Activated T-cell treated with anti-CD3 and anti-CD28 coated beads for 48 hours (primary cell): ENCODE measurements at places on chromosomes 7 and 10.

DNA sequence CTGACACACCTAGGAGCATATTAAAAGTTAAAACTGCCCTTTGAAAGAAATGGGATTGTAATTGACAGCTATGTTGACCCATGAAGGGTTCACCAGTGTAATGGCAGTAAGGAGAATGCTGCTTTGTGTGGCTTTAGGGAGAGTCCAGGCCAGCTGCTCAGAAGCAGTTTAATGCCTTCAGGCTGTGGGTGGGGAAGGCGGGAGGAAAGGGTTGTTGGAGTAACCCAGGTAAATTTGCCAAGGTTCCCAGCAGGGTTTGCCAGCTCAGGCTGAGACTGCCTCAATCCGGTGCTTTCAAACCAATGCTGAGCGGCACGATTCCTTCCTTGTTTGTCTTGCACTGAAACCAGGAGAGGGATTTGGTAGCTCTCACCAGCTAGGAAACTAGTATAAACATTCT lies 637.2 kb downstream of the INHBA start:
- DNase-seq = no peak

GRCh38 chr7:5363729-5364128 lies 59.9 kb downstream of the TNRC18 start:
- DNase-seq = no peak

GRCh38 chr7:131183611-131184119 lies 144.0 kb upstream of the MKLN1 start:
- no peak for DNase-seq

GRCh38 chr10:61830846-61831273 lies 70.6 kb upstream of the ARID5B start:
- DNase-seq = no peak

DNA sequence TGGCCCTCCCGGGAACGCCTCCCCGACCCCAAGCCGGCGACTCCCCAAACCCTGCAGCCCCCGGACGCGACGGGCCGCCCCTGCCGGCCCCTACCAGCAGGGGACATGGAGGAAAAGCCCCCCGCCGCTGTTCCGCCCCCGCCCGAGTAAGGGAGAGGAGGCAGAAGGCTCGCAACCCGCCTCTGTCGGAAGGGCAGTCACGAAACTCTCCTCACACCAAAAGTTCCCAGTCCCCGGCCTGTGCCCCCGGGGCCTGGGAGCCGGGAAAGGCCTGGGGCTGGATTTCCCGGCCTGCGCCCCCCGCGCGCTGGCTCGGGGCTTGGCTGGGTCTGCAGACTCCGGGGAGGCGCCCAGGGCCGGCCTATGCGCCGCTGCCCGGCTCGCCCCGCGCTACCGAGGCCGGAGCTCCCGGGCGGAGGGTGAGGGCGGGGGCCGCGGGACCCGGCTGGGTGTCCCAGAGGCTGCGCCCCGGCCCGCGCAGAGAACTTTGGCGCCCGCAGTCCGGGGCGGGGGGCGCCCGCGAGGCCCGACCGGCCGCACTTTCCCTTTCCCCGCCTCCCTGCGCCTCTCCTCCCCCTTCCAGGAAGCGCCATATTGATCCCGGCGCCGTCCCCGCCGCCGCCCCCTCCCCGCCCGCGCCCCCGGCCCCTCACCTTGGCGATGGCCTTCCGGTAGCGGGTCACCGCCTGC lies 728 bp downstream of the PARD3 start:
- DNase-seq = no peak

DNA sequence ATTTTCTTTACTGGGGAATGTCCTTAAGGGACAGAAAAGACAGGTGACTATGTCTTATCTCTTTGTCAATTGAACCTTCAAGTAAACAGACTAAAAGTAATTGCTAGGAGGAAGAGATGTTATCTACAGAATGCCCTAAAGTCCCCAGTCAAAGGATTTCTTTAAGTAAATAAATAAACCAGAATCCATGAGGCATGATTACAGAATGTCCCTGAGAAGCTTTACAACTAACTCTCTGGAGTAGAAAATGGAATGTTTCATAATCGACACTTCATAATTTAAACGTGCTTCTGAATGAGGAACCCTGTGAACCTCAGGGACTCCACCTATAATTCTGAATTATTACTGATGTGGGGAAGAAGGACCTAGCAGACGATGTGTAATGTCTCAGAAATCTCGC lies 187.9 kb upstream of the IMMP2L start:
- no peak for DNase-seq

DNA sequence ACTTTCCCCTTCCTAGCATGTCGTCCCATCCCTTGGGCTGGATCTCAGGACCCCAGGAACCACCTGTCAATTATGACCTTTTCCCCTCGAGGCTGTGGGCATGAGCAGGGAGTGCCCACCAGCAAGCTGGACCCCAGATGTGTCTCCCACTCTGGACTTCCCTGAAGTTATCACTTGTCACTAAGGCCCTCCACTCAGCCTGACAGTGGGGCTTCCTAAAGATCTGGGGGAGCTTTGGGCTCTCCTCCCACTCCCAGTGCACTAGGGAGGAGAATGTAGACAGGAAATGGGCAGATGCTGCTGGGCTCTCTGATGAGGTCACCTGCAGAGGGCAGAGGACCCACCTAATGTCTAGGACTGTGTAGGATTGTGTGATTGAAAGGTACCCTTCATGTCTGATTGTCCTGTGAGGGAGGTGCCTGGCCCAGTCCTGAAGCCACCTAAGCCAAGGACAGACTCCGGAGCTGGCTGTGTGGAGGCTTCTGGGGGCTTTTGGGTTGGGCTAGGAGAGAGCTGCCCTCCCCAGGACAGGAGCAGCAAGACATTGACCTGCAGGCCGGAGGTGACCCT lies 18.7 kb downstream of the MYO1G start:
- DNase-seq = no peak

GRCh38 chr10:84329986-84330651 lies 1.7 kb downstream of the CCSER2 start:
- DNase-seq = no peak

GRCh38 chr10:95373660-95374059 lies 82.9 kb upstream of the PDLIM1 start:
- DNase-seq = no peak

DNA sequence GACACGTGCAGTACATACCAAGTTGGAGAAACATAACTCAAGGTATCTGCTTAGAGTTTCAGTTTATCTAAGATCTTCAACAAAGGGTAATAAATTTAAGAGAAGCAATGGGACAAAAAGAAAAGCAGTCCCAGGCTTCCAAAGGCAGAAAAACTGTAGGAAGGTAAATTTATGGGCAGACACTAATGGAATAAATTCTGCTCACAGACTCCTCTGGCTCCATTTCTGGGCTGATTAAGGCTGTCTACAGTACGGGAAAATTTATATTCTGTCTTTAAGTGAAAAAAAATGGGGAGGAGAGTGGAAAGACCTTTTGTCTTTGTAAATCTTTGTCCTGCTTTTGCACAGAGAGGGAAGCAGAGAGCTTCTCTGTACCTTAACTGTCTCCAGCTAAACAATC lies 587.5 kb upstream of the IGFBP3 start:
- DNase-seq = no peak

DNA sequence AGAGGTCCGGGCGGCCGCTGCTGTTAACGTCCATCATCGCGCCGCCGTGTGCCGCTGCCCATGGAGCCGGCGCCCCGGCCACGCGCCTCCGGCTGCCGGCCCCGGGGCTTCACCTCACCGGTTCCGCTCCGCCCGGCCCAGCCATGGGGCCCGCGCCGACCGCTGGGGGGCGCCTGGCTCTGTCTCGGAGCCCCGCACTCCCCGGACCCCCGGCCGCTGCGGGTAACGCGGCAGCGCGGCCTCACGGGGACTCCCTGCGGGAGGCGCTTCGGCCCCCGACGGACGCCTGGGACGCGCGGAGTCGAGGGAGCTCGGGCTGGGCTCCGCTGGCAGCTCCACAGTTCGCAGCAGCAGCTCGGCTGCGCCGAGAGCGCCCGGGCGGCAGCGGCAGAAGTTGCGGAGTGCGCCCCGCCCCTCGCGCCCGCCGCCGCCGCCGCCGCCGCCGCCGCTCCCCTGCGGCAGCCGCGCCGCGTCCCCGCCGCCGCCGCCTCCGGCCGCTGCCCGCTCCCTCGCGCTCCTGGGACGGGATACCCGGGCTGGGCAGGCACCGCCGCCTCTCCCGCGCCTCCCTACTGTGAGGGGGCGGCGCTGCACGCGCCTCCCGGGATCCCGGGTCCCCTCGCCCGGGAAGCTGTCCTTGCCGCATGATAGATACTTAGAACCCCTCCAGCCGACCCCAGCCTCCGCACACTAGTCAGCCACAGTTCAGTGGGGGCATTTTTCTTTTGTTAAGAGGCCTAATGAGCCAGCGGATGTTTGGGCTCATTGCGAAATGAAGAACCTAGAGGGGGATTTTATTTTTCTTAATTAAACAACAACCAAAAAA lies at the start of gene HTR7:
Gene HTR7 (minus strand): TSS at position 405 of the 826 bp plus-strand sequence. CDS start 368 bp downstream, at position 37.
- DNase-seq = peak; percentile 57
